GM23338 (cell line): ENCODE measurements at places on chromosomes 3 and 15.
A peak's percentile ranks its signal among the peaks of the same experiment; 100 is the strongest.

DNA sequence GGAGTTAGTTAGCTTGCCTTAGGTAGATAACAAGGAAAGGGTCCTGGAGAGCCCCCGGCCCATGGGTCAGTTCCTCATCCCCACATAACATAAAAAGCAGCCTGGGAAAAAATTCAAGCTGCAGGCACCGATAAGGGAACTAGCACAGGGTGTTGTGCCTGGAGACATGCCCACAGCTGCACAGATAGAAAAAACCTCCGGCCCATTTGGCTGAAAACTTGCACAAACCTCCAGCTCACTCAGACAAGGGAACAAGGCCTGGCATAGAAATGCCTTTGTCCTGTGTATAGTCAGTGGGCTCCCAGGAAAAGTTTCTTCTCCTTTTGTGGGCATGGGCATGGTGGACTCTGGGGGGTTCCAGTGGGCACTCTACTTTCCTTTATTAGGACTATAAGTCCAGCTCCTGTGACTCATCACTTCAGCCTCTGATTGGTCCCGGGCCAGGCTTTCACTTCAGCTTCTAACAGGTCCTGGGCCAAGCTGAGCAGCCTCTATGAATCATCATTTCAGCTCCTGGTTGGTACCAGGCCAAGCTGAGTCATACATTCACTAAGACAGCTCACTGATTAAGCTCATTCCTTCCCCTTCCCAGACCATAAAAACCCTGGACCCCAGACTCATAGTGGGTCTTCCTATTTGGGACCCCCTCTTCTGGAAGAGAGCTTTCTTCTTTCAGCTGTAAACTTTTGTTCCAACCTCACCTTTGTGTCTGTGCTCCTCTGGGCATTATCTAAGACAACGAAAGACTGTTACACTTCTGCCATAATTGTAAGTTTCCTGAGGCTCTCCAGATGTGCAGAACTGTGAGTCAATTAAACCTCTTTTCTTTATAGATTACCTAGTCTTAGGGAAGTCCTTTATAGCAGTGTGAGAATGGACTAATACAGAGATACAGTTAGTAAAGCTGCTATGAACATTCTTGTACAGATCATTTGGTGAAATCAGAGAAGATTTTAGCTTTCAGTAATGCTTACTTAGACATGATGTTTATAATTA is 348.0 kb upstream of the DPPA4 start:
- DNase-seq: no peak

DNA sequence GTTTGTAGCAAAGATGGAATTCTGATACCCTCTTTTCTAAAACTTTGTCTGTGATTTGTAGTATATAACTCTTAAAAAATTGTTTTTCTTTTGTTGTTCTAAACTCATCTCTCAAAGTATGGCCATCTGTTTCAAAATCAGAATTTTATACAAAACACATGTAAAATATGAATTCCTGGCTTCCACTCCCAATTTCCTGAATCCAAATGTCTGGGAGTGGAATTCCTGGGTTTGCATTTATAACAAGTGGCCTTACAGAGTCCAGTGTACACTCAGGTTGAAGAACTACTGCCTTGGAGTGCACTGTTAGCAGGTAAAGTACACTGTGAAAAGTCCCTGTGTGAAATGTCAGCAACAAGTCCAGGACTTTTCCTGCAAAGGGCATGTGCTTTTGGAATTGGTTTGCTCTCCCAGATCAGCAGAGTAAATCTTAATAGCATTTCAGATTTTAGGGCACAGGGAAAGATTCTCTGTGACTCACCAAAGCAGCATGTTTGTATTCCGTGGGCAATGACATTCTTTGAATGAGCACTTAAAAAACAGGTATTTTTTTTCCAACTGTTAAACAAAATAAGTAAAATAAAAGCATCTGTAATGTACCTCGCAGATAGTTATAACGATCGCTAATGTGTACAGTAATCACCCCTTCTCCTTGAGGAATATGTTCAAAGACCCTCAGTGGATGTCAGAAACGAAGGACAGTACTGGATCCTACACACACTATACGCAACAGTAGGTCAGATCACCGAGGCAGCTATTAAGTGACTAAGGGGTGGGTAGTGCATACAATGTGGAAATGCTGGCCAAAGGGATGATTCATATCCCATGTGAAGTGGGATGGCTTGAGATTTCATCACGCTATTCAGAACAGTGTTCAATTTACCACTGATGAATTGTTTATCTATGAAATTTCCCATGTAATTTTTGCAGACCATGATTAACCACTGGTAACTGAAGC is 2.0 kb upstream of the CLDN16 start:
- no peak for DNase-seq

- DNase-seq: peak; percentile 94
Measured at GRCh38 chr15:39171944-39172368, 408.9 kb upstream of the THBS1 start.

GRCh38 chr15:75143738-75144334 is 57.8 kb upstream of the C15orf39 start:
- peak; percentile 51 for DNase-seq
